Activated naive CD8-positive, alpha-beta T cell treated with anti-CD3 and anti-CD28 coated beads, Interleukin-2, amount 50 U/mL, for 24 hours (primary cell): ENCODE measurements at places on chromosomes 13 and 19.

GRCh38 chr19:16736709-16737108, 17.1 kb downstream of the NWD1 start:
- no peak for DNase-seq
- H3K4me3 ChIP-seq = no peak overlapping the region
- peaks cover 4% of the 10 kb centered on the region for H3K27me3 ChIP-seq

DNA sequence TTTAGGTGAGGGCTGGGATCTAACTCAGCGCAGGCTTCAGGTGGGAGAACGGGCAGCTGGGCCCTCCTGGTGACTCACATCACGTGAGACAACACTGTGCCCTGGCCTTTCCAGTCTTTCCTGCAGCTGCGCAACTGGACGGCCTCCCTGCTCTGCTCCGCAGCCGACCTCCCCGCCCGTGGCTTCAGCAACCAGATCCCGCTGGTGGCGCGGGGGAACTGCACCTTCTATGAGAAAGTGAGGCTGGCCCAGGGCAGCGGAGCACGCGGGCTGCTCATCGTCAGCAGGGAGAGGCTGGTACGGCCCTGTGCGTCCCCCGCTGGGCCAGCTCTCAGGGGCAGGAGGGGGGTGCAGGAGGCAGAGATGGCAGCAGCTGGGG, 8.8 kb downstream of the SPPL2B start:
- H3K4me1 ChIP-seq = peaks cover 14% of the 10 kb centered on the region
- H3K27me3 ChIP-seq = no peaks in the 10 kb centered on the region
- DNase-seq = no peak
- H3K27ac ChIP-seq = no peak overlapping the region
- peaks cover 7% of the 10 kb centered on the region for H3K36me3 ChIP-seq

DNA sequence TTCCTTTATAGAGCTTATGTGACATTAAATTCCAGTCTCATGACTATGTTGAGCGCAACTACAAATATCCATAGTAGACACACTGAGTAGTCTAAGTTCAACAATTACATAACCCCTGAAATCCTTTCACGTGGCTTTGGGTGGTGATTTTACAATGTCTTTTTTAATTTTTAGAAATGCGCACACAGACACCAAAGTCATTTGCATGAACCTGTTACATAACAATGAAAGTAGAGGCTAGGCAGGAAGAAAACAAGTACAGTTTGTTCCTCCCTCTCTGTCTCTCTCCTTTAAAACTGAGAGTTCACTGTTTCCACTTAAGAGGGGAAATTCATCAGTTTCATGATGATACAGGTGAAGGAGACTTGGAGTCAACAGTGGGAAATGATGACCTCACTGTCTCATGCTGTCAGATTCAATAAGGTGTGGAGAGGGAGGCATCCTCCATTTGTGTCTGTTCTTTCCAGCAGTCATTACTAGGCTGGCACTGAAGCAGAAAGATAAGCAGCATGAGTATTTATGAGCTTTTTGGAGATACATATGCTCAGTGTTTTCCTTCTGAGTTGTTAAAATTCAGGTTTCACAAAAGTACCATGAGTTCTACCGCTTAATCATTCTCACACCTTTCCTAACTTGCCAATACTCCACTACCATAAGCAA, 201.8 kb downstream of the LHFPL6 start:
- no peak for DNase-seq
- no peak overlapping the region for H3K27ac ChIP-seq
- H3K4me1 ChIP-seq = no peaks in the 10 kb centered on the region
- H3K36me3 ChIP-seq = no peaks in the 10 kb centered on the region
- H3K27me3 ChIP-seq = peaks cover 6% of the 10 kb centered on the region
- no peak overlapping the region for H3K4me3 ChIP-seq

DNA sequence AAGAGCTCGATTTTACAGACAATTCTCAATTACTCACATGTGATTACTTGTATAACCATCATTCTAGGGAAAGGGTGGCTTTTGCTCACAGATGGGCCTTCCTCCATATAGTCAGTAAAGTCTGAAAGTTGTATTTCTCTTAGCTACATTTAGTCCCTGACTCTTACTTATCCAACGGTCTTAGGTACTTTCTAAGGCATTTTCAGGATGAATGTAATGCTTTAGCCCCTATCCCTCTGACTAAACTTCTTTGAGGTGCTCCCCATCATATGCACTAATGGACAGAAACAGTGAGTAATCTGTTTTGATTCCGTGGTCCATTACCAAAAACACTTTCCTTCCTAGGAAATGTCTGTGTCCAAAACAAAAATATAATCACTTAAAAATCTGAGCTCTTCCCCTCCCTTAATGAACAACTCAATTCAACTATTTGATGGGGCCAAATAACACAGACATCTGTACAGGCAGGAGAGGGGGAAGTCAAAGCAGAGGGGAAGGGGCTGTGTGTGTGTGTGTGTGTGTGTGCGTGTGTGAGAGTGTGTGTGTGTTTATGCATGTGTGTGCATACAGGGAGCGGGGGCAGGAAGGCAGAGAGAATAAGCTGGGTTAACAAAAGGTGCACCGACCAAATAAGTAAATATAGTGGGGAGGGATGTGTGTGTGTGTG, 84.9 kb downstream of the USP12 start:
- H3K27ac ChIP-seq = peak overlapping the region; percentile 3
- no peak overlapping the region for H3K4me3 ChIP-seq
- H3K27me3 ChIP-seq = no peaks in the 10 kb centered on the region
- no peak for DNase-seq
- peaks cover 9% of the 10 kb centered on the region for H3K4me1 ChIP-seq

GRCh38 chr13:51298812-51299211, 40.7 kb upstream of the SERPINE3 start:
- no peak overlapping the region for H3K4me3 ChIP-seq
- no peak overlapping the region for H3K27ac ChIP-seq
- H3K27me3 ChIP-seq = no peaks in the 10 kb centered on the region
- no peaks in the 10 kb centered on the region for H3K36me3 ChIP-seq
